ENCODE measurements at places on chromosomes 16 and 17.

- no peak for DNase-seq
Measured at GRCh38 chr16:57069053-57069452, 23.3 kb upstream of the CPNE2 start.

DNA sequence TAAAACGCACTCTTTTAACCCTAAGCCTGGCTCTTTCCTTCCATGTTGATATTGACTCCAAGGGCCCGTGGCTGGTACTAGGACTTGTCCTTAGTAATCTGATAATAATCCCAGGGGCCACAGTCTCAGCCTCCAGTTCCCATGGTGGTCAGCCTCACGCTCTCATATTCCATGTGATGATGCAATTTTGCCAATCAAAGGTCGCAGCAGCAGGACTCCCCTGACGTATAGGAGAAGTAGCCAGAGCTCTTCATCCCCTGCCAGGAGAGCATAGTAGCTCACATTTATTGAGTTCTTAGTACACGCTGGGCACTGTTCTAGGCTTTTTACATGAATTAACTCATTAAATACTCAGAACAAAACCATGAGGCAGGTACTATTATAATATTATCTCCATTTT lies 42.4 kb downstream of the CD300LF start:
- no peak for DNase-seq

- DNase-seq = no peak
Measured at GRCh38 chr17:70613681-70614080, 444.3 kb downstream of the KCNJ2 start.

- DNase-seq = no peak
Measured at GRCh38 chr16:17259751-17260270, 210.9 kb downstream of the XYLT1 start.

DNA sequence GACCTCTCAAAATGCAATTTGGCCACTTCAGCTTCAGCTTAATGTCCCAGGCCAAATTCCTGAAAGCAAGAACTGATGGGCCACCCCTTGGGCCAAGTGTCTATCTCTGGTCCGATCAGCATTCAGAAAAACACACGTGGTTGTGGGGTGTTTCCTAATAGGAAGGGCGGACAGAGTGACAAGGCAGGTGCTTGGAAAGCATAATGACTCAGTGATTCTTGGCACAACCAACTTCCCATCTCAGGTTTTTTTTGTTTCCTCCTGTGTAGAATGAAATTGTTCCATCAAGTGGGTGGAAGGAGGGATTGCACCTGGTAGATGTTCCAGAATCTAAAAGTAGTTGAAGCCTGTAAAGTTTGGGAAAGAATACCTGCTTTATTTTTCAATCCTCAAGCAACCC lies 155.6 kb downstream of the HS3ST2 start:
- no peak for DNase-seq

DNA sequence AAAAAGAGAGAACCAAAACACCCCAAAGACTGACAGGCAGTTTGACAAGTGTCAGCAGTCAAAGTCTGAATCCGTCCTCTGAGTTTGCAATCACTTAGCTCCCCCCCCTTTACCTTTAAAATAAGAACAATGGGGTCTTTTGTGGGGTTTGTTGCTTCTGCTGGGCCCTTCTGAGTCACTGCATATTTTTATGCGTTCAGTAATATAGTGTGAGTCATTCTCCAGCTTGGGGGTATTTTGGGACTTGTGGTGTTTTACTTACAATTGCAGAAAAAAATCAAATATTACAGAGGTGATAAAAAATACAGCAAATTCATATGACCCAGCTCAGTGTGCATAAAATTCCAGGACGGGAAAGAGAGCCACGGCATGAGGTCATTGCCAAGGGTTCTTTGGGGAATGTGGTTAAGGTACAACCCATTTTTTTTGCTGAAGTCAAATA lies 120.1 kb downstream of the CYLD start:
- DNase-seq = no peak

- peak; percentile 49 for DNase-seq
Measured at GRCh38 chr17:27601069-27601974, 29.7 kb upstream of the LGALS9 start.

DNA sequence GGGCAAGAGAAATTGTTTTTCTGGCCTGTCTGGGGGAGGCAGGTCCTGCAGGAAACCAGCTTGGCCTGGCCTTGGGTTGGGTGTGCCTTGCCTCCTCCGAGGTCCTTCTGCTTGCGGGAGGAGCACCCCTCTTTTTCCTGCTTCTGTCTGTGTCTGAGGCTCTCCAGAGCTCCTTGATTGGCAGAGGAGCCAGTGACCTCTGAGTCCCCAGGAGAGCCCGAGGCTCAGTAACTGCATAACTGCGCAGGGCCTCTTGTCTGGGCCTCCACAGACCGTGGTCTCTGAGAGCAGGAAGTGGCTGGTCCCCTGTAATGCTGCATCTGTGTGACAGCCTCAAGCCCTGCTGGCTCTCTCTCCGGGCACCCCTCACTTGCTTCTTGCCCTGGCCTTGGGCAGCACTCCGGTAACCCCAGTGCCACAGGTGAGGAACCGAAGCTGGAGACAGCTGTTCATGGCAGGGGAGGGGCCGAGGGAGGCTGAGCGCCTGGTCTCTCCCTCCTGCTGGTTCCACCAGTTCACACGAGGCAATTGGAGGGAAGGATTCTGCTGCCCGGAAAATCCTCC lies 1.6 kb downstream of the CAPN15 start:
- no peak for DNase-seq

DNA sequence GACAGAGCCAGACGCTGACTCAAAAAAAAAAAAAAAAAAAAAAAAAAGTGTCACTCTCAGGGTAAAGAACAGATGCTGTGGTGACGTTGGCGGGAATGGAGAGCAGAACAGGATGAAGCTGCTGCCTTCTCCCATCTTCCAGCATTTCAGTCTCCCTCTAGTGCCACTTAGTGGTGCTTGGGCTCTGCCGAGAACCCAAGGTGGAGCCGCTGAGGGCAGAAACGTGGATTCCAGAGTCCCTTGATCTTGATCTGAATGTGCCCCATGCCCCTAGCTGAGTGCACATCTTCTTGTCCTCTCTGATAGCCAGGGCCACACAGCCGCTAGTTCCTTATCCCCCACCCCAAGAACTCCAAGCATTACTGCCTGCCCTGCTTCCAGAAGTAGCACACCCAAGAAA lies 43.2 kb upstream of the FA2H start:
- no peak for DNase-seq

DNA sequence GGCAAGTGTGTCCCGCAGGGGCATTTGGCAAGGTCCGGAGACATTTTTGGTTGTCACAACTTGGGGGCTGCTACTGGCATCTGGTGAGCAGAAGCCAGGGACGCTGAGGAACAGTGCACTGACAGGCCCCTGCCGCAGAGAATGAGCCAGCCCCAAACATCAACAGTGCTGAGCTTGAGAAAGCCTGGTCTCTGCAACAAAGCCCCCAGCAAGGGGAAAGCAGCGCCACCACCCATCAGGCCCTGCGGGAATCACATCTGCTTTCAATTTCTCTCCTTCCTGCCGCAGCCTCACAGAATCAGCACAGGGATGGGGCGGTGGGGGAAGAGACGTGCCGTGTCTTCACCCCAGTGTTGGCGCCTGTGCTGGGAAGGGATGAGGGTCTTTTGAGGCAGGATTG lies 14.8 kb upstream of the PRPSAP1 start:
- no peak for DNase-seq

- DNase-seq = no peak
Measured at GRCh38 chr17:20092973-20093626, 83.9 kb downstream of the SPECC1 start.

GRCh38 chr16:58379736-58380135 lies 12.5 kb upstream of the GINS3 start:
- no peak for DNase-seq

DNA sequence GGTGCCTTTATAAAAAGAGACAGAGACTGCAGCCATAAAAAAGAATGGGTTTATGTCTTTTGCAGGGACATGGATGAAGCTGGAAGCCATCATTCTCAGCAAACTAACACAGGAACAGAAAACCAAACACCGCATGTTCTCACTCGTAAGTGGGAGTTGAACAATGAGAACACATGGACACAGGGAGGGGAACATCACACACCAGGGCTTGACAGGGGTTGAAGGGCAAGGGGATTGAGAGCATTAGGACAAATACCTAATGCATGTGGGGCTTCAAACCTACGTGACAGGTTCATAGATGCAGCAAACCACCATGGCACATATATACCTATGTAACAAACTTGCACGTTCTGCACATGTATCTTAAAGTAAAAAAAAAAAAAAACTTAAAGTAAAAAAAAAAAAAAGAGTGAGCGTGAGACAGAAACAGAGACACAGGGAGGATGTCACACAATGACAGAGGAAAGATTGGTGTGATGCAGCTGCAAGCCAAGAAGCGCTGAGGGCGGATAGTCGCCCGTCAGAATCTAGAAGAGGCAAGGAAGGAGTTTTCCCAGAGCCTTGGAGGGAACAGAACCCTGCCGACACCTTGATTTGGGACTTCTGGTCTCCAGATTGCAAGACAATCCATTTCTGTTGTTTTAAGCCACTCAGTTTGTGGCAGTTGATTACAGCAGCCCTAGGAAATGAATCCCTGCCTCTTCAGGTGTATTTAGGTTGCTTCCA lies 27.4 kb upstream of the TNS4 start:
- no peak for DNase-seq

- peak; percentile 11 for DNase-seq
Measured at GRCh38 chr17:63927464-63928171, 4.5 kb downstream of the CD79B start.

- no peak for DNase-seq
Measured at GRCh38 chr16:60279061-60279665, 1545.0 kb upstream of the GOT2 start.

DNA sequence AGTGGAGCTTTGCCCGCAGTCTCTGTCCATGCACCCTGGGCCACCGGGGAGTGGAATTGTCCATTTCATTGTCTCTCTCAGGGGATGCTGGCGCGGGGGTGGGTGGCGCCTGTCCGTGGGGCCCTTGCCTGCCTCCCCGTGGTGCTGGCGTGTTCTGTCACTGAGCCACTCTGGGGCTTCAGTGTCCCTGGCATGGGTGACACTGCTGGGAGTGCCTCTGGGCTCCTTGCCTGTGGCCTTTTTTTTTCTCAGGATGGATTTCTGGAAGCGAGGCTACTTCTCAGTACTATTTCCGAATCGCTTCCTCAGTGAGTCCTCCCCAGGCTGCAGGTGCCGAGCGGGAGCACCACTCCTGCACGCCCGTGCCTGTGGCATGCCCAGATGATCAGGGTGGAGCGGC lies 55.0 kb downstream of the PDPK1 start:
- DNase-seq = no peak

DNA sequence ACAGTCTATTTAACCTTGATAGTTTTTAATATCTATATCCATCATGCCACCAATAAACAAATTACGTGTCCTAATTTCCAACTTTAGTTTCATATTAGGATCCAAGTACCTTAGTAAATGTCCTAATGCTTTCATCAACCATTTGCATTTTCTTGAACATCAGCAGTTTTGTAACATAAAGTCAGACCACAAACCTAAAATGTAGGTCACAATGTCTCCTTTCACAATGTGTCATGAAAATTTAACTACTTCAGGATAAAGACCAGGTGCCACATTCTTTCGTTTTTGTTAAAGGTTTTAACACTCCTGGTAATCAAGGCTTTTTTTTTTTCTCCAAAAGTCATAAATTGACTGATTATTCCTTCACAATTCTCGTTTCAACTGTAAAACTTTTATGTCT lies 310.7 kb upstream of the PMFBP1 start:
- DNase-seq = no peak

DNA sequence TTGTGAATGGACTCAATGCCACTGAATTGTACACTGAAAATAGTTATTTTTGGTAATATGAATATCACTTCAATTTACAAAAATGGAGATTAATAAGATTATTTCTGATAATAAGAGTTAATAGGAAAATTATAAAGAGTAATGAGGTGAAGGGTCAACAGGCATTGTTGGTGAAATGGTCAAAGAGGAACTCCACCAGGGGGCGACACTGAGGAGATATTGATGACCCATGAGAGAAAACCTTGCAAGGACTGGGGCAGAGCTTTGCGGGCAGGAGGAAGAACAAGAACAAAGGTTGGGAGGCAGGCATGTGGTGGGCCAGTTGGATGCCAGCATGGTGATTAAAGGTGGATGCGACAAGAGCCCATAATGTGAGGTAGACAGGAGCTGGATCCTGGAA lies 74.0 kb upstream of the XYLT1 start:
- no peak for DNase-seq

DNA sequence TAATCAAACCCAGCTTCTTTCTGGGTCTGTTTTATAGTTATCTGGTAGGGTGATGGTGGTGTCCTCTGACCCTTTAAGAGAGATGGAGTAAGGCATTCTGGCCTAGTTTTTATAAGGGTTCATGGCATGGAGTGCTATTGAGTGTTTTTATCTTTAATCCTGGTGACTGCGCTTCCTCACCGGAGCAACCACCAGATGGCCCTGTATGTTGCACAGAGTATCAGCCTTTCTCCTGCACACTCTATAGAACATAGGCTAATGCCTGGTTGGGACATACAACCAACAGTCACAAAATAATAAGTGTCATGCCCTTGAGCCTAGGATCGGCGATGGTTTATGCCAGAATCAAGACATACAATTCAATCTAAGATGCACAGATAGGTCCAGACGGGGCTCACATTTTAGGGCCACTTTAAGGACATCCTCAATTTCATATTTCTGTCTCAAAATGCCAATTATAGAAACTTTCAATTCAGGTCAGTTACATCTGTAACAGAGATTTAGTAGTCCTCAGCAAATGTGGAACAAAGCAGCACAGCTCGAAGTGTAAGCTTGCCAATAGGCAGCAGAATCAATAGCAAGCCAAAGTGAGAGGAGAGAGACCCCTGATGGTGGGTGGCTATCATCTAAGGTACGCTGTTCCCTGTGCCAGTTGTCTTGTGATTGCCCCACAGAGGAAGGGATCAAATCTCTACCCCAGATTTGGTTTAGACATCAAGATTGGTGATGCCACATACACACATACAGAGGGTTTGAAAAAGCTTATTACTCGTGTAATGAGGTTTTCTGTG lies 37.2 kb upstream of the HOXB9 start:
- DNase-seq = no peak

GRCh38 chr16:20865420-20866131 lies 34.6 kb downstream of the DCUN1D3 start:
- no peak for DNase-seq

DNA sequence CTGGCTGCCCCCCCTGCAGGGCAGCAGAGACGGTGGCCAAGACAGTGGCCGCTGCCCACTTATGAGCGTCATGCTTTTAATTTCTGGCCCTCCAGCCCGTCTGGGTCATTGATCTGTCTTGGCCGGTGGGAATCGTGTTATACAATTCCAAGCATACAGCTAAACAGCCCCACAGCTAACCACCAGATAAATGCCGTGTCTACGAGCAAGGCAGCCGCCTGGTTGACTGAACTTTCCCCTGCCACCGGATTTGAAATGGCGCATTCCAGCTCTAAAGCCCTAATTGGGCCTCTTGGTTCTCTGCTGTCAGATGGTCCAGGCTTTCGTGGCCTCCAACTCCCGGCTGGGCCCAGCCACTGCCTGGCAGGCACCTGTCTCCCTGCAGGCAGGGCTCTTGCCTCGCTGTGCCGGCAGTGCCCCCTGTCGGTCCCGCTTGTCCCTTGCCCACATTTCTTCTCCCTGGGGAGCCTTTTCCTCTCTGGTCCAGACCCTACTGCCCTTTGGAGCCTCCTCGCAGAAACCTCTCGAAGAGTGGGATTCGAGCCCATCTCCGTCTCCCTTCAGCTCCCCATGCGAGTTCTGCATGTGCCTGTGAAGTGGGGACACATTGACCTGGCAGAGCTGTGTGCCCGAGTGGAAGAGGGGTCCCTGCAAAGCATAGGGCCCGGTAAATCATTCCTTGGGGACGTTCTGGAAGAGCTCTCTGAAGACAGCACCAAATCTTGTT lies 1.8 kb upstream of the RBFOX3 start:
- DNase-seq = no peak

- DNase-seq = no peak
Measured at GRCh38 chr16:56858374-56858773, 6.6 kb upstream of the SLC12A3 start.

All from D721Med (cell line).